Fibroblast of gingiva (primary cell): ENCODE measurements at places on chromosomes 5 and 9.

- DNase-seq = no peak
These were observed 554.3 kb upstream of the CLINT1 start for GRCh38 chr5:158413122-158413680.

DNA sequence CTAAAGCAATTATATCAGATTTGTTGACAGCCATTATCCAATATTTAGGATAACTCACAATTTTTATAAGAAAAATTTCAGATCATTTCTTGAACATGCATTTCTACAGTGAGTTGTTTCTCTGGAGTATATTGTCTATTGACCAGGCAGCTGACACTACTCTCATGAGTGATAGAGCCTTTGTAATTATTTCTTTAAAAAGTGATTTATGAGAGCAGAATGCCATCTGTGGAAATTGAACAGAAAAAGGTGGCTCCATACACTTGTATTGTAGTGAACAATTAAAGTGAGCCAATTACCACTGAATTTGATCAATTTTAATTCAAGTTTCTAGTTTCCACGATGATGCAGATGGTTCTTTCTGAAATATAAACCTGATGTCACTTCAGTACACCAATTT is 855.4 kb downstream of the TAF11L14 start:
- DNase-seq = no peak

- DNase-seq = no peak
These were observed 294.0 kb downstream of the ZNF608 start for GRCh38 chr5:124452412-124452811.

- no peak for DNase-seq
These were observed 19.6 kb downstream of the UGCG start for GRCh38 chr9:111916234-111916645.

DNA sequence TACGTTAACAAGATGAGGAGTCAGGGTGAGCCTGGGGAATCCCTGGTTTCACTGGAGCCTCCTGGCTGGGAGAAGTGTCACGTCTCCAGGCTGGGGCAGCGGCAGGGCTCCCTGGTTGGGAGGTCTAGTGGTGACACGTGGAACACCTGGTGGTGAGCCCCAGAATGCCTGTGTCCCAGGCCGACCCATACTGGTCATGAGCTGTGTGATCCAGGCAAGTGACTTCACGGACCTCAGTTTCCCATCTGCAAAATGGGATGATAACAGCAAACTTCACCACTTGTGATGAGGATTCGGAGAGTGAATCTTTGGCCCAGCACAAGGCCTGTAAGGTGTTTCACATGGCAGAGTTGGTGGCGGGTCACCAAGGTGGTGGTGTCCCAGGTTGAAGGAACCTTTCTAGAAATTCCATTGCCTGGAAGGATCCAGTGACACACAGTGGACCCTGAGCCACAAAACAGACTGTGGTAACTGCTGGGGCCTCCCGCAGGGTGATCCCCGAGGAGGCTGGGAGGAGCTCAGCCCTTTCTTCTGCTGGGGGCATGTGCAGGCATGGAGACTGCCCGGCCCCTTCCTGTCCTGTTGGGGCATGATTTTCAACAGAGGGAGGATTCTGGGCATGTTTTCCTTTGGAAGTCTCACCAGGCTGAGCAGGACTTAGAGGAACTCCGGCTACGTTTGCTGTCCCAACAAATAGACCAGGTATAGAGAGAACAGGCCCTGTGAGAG is 153.9 kb upstream of the IER5L start:
- DNase-seq = peak; percentile 21

- peak; percentile 59 for DNase-seq
These were observed 83.8 kb upstream of the TNFAIP8 start for GRCh38 chr5:119271758-119272730.

DNA sequence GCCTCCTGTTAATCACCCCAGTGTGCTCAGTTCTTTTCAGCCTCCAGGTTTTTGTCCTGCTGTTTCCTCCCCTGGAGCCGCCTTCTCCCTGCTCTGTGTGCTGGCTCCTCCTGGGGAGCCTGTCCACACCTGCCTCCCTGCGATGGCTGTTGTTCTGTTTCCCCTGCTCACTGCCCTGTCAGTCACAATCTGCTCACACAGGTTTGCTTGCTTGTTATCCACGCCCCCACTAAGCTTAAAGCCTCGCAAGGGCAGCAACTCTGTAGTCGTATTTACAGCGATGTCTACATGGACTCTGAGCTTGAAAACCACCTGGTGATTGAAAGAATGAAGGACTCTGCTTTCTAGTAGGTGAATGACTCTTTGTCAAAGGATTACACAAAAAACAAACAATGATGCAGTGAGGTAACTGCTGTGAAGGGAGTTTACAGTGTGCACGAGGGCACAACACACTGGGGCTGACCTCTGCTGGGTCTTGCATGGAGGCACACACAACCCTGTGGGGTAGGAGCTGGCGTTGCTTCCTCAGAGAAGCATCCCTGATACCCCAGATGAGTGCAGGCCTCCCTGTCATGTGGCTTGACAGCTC is 39.6 kb upstream of the TEX48 start:
- no peak for DNase-seq

DNA sequence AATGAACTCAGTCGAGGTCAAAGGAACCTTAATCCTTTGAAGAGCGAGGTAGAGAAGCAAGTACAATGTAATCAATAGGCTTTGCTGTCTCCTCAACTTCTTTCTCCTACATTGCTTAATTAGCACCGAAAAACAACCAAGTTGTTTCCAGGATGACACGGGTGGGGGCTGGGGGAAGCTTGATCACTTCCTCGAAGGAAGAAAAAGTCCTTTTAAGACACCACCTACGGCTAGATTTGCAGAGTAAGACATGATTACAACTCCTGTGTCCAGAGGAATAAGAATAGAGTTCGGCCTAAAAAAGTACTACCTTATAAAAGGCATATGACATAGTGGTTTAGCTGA is 811 bp upstream of the ARRDC3 start:
- no peak for DNase-seq

GRCh38 chr5:106258591-106259125 is 1412.1 kb downstream of the EFNA5 start:
- DNase-seq = no peak

DNA sequence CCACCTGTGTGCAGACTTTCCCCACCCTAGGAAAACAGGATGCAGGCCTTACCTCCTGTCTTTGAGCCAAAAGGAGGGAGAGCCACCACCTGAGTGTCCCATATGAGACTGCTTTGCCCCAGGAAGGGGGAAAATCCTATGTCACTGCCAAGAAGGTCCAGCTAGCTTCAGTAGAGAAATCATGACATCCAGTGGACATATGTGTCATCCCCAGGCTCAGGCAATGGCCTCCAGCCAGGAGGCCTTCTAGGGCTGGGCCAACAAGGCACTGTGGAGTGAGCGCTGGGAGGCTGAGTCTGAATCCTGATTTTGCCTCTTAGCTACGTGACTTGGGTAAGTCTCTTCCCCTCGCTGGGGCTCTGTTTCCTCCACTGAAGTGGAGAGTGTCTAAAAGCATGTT is 60.2 kb downstream of the SMIM23 start:
- DNase-seq = peak; percentile 43

DNA sequence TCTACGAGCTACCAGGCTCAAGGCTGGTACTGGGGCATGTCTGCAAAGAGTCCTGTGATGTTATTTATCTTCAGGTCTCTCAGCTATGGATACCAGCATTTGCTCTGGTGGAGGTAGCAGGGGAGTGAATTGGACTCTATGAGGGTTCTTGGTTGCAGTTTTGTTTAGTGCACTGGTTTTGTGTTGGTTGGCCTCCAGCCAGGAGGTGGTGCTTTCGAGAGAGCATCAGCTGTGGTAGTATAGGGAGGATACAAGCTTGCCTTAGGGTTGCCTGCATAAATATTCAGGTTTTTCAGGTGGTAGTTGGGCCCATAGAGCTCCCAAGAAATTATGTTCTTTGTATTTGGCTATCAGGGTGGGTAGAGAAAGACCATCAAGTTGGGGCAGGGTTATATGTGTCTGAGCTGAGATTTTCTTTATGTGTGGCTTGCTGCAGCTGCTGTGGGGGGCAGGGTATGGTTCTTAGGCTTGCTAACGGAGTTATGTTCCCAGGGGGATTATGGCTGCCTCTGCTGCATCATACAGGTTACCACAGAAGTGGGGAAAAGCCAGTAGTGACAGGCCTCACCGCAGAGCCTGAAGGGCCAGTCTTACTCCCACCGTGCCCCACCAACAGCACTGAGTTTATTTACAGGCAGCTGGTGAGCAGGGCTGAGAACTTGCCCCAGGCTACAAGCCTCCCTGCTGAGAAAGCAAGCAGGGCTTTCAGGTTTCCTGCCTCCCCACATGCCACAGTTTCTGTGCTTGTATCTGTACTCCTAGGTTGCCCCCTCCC is 9.7 kb upstream of the RIOK2 start:
- DNase-seq = no peak

- no peak for DNase-seq
These were observed 47.4 kb downstream of the ADAM19 start for GRCh38 chr5:157528036-157528632.

- peak; percentile 34 for DNase-seq
These were observed 1.1 kb downstream of the PPIC start for GRCh38 chr5:123035360-123035917.

GRCh38 chr5:151253605-151253950 is 593 bp downstream of the GM2A start:
- no peak for DNase-seq
